ENCODE measurements at places on chromosomes 7 and 10.
A peak's percentile ranks its signal among the peaks of the same experiment; 100 is the strongest.

DNA sequence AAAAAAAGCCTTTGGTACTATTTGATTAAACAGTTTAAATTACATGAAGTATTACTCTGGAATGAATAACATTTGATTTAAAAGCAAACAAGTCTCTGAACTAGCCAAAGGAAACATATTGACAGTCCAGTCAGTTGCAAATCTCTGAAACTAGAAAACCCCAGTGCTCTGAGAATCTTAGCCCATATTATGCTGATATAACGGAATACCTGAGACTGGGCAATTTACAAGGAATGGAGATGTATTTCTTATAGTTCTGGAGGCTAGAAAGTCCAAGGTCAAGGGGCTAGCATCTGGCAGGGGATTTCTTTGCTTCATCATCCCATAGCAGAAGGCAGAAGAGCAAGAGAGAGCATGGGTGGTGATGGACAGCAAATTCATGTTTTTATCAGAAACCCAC lies 21.7 kb upstream of the FKBP9 start:
- DNase-seq, result no peak

- DNase-seq, result no peak
Observed at GRCh38 chr10:83677795-83678194, 461.5 kb upstream of the GHITM start.

DNA sequence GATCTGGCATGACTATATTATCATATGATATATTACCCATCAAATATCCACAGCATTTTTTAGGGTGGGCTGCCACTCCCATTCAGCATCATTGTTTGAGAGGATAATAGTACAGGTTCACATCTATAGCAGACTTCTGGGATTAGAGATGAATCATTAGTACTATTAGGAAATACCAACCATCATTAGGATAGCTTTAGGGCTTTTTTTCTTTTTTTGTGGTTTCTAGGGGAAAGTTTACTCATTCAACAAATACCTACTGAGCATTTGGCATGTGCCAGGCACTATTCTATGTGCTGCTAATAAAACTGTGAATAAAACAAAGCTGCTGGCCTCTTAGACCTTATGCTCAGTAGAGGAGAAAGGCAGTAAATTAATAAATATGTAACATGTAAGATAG lies 40.6 kb downstream of the NHLRC2 start:
- DNase-seq, result no peak

DNA sequence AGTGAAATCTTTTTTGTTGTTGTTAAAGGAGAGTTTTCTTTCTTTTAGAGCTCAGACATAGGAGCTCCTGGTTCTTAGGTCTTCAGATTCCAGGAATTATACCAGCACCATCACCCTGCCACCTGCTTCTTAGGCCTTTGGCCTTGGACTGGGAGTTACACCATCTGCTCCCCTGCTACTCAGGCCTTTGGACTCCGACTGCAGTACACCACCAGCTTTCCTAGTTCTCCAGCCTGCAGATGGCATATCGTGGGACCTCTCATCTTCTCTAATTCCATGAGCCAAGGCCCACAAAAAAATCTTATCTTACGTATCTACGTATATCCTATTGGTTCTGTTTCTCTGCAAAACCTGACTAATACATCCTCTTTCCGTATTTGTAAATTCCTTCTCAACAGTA lies 5.1 kb upstream of the TACC2 start:
- DNase-seq, result no peak

GRCh38 chr10:89776665-89777064 lies 75.3 kb downstream of the KIF20B start:
- DNase-seq, result no peak

GRCh38 chr10:95517536-95518454 lies 43.4 kb downstream of the SORBS1 start:
- DNase-seq, result no peak

- no peak for DNase-seq
Observed at GRCh38 chr10:70879207-70879606, 9.2 kb downstream of the PCBD1 start.

- DNase-seq, result no peak
Observed at GRCh38 chr7:138980563-138981291, 462 bp downstream of the KIAA1549 start.

GRCh38 chr10:110919349-110919931 lies at the start of gene SHOC2:
TSS of gene SHOC2 (plus strand) at chr10:110919604. CDS start at chr10:110964359, 44,755 bp downstream.
- DNase-seq, result peak; percentile 67
